Ureter (tissue), 1 donor: ENCODE measurements at places on chromosomes 2 and 18. TPM values are rescaled to one million over a fixed set of nuclear protein-coding genes. Genes with fewer than 3 reads are reported as not detected.

DNA sequence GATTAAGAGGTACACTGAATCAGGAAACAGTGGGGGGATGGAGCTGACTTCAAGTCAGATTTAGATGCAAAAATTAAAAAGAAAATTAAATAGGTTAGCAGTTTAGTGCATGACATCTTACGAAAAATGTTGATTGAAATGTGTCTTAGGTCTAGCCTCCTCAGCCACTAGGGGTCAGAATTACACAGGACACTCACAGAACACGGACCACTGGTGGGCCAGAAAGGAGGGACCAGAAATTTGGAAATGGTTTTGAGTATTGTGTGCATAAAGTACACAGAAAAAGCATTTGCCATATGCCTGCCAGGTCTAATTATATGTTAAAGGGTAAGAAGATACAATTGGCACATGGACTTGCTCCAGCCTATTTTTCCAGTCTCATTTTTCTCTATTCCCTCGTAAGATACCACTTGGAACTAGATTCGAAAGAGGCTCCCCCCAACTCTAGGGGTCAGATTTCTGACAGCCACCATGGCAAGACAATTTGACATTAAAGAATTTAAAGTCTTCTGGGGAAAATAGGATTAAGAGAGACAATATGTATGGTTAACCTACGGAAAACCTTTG lies 550.2 kb upstream of the SETBP1 start:
- DNase-seq, result no peak

- DNase-seq, result no peak
These were observed 502.2 kb downstream of the NRXN1 start for GRCh38 chr2:50529600-50530218.

- peak; percentile 54 for DNase-seq
These were observed 131.1 kb downstream of the FMNL2 start for GRCh38 chr2:152466041-152466440.

- no peak for DNase-seq
These were observed 96.4 kb downstream of the CERS6 start for GRCh38 chr2:168552450-168552856.

- DNase-seq, result no peak
These were observed 800 bp downstream of the RPRM start for GRCh38 chr2:153477636-153478288.

DNA sequence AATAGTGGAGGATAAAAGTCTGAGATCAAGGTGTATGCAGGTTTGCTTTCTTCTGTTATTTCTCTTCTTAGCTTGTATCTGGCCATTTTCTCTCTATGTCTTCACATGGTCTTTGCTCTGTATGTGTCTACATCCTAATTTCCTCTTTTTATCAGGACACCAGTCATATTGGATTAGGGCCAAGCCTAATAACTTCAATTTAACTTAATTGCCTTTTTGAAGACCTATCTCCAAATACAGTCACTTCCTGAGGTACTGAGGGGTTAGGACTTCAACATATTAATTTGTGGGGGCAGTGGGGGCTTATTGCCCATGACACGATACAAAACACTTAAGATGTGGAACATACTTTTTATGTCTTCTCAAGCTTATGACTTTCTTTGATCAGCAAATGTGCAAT lies 632.9 kb upstream of the CELF4 start:
- no peak for DNase-seq

DNA sequence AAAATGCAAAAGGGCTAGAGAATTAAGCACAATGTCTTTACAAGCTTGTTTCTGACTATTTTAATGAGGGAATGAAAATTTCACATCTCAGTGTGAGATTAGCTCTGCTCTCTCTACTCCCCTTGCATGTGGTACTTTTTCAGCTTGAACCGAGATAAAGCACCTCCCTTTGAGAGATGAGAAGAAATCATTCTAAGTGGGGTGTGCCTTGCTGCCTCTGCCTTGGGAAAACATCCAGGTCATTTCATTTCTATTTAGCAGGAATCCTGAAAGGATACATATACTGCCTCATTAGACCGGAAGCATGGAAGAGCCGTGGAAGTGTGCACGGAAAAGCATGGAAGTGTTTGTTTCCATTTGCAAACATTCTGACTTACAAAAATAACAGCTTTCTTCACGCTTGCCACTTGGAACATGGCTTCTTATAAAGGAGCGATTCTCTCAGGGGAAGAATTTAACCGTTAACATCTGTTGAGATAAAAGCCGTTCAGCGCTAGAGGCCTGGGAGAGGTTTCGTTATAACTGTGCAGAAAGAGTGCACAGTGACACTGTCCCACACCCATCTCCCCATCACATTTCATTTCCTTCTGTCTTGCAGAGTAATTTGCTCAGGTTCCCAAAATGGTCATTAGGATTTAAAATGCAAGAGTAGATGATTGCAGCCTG lies 16.7 kb downstream of the NOSTRIN start:
- no peak for DNase-seq

DNA sequence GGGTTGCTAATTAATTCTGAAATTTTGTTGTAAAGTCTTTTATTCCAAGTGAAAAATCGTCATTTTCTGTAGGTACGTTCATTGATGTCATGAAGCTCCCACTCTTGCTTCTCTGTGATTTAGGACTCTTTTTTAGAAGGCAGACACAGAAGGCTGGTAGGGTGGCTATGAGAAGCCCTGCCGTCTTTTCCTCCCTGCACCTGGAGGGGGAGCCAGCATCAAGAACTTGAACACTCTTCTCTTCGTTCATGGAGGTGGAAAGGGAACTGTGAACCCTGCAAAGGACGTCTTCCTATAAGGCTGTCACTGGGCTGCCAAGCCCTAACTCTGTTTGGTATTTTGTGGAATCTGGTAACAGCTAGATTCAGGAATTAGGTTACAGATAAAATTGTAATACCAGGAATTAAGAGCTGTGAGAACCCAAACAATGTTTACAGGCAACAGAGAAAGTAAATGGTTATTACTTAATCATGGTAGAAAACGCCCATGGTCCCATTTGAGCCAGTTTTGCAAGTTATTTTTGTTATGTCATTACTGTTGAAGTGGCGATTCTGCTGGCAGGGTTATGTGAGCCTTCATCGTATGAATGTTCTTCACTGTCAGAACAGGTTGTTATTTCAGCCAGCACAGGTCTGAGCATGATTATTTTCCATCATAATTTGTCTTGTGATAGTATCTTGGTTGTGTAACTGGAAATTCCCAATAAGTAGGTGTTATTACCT lies 112.2 kb downstream of the OSBPL6 start:
- DNase-seq, result peak; percentile 45

DNA sequence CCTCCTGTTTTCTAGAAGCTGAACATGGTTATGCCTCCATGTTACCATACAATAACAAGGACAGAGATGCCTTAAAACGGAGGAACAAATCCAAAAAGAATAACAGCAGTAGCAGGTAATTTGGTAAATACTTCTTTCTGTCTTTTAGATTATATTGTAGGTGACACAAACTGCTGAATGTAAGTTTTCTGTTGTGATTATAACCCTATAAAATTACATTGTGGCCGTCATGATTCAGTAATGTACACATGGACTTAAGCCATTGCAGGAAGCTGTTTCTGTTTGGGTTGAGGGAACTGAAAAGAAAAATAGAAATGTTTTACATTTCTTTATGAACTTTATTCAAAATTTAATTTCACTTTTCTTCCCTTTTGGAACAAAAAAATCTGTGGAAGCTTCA lies 1.2 kb downstream of the MXD1 start:
- DNase-seq, result no peak

- no peak for DNase-seq
These were observed 163.6 kb downstream of the TRABD2A start for GRCh38 chr2:84717302-84717701.

GRCh38 chr2:164066095-164066494 lies 330.3 kb upstream of the FIGN start:
- DNase-seq, result no peak

GRCh38 chr2:221480821-221481220 lies 91.3 kb downstream of the EPHA4 start:
- no peak for DNase-seq

GRCh38 chr18:55287149-55287806 lies 300.7 kb downstream of the TCF4 start:
- no peak for DNase-seq

DNA sequence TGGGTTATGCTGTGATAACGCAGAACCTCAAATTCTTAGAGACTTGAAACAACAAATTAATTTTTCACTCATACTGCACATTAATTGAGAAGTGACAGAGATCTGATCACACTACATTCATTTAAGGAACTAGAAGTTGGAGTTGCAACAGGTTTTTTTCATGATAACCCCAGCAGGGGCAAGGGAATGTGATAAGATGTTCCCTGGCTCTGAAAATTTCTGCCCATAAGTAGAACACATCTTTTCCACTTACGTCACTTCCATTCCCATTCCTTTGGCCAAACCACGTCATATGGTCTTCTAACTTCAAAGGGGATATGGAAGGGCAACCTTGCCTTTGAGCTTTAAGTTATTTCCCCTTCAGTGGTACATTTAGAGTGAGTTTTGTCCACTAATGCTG lies 29.7 kb upstream of the PSME4 start:
- DNase-seq, result no peak

- no peak for DNase-seq
These were observed 100.6 kb downstream of the MSH2 start for GRCh38 chr2:47503481-47504070.

- DNase-seq, result no peak
These were observed 106.0 kb downstream of the OLA1 start for GRCh38 chr2:174142290-174142689.

DNA sequence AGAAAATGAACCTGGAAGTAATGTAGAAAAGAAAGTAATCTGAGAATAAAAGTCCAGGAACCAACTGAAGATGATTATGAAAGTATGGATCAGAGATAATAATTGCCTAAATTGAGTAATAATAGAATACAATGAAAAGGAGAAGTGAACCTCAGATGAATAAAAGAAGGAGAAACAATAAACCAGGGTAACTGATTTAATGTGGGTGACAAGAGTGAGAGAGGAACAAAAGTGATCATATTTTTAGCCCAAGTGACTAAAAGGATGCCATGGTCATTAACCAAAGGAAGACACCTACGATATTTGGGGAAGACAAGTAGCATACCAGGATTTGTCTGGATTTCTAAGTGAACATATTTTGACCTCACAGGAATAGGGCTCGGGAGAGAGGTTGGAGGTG lies 600.6 kb downstream of the RNF144A start:
- no peak for DNase-seq

The DYNAP gene
- total RNA-seq, result not detected

The ANKRD23 gene
- total RNA-seq, result 10.2 TPM
